ENCODE measurements at places on chromosomes 1 and 21. TPM values are rescaled to one million over a fixed set of nuclear protein-coding genes. Genes with fewer than 3 reads are reported as not detected.

The ERG gene
- 0.07 TPM for total RNA-seq

The IL10 gene
- total RNA-seq = 2.3 TPM

The ATPAF1 gene
- total RNA-seq = 45.7 TPM

GRCh38 chr1:177659281-177659680, 310.6 kb downstream of the SEC16B start:
- no peak for DNase-seq

GRCh38 chr1:83627045-83627444, 371.9 kb downstream of the TTLL7 start:
- no peak for DNase-seq

DNA sequence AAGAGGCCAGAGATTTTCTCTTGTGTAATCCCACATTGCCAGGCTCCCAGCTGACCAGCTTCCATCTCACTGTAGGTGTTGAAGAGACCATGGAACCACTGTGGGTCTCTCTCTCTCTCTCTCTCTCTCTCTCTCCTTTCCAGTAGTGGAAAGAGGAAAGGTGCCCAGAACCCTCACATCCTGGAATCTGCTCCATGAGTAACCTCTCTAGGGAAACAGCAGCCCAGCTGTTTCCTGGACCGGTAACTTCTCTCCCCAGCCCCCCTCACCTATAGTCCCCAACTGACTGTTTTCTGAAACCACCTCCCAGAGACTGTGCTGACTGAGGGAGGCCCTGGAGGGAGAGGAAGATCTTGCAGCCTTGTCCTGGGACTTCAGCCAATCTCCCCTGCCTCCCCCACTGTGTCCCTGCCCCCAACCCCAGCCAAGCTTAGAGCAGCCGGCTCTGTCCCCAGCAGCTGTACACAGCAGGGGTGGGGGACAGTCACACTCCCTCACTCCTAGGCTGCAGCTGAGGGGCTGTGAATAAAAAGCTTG, 20.6 kb upstream of the SLC45A3 start:
- DNase-seq = no peak
